ENCODE measurements at places on chromosomes 4 and X.
A peak's percentile ranks its signal among the peaks of the same experiment; 100 is the strongest.

DNA sequence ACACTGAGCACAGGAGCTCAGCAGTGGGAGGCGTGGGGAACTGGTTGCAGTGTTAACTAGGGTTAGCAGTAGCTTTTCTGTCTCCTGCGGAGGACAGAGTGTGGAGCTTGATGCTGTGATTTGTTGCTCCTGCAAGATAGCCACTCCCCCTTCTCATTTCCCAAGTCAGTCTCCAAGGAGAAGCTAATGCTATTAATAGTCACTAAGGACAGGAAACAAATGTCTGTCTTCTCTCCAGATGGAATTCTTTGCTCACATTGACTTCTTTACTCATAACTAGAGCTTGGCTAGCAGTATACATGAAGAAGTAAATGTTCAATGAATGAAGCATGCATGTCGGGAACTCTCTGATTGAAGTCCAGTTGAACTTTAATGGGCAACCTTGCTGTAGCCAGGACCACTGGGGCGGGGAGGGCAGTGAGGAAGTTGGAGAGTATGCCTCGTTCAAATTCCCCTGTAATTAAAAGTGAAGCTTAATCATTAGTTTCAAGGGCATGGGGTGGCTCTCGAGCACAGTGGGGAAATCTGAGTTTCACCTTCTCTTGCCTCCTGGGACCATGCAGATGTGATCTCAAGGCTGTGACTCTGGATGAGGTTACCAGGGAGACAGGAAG lies 156.6 kb upstream of the SCML1 start:
- no peak for DNase-seq

GRCh38 chr4:163473576-163473975 lies at the start of gene TKTL2:
TSS of gene TKTL2 (minus strand) at chr4:163473754. CDS start at chr4:163473734, 20 bp downstream.
- no peak for DNase-seq

- no peak for DNase-seq
Measured at GRCh38 chr4:172105918-172106317, 292.7 kb downstream of the GALNTL6 start.

- no peak for DNase-seq
Measured at GRCh38 chr4:146165221-146165620, 10.3 kb upstream of the LSM6 start.

DNA sequence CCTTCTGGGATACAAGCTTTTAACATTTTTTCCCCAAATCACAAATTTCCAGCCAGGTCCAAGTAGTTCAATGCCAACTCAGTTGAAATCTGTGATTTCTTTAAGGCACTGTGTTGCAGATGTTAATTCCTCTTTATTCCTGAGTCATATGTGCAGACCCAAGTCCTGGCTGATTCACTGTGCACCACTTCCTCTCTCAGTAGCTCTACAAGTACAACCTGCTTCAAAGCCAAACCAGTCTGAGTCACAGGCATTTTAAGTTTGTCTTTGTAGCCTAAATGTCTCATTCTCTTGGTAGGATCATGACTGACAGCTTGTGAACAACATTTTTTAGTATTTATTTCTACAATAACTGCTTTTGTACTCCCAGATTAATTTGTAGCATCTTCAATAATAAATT lies 165.6 kb upstream of the S100G start:
- DNase-seq = no peak

- DNase-seq = no peak
Measured at GRCh38 chrX:102658556-102658955, 7.3 kb downstream of the GPRASP1 start.

DNA sequence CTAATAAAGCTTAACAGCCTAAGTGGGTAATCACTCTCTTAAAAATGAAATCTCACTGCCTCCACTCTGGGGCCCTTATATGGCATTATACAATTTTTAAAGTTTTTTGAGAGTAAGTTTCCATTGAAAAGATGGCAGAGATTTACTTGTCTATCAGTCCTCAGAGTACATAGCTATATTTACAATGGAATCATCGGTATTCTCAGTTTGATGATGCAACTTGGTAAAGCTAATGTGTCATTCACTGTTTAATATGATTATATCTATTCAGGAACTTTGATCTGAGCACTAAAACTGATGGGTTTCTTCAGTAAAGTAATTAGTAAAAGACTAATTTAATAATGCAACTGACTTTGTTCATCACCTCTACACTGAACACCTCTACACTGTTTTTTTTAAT lies 51.6 kb downstream of the CT47B1 start:
- DNase-seq = no peak

GRCh38 chrX:54640103-54640690 lies 110.2 kb downstream of the GNL3L start:
- no peak for DNase-seq

GRCh38 chrX:55008571-55009358 lies 8.6 kb downstream of the APEX2 start:
- DNase-seq = no peak

DNA sequence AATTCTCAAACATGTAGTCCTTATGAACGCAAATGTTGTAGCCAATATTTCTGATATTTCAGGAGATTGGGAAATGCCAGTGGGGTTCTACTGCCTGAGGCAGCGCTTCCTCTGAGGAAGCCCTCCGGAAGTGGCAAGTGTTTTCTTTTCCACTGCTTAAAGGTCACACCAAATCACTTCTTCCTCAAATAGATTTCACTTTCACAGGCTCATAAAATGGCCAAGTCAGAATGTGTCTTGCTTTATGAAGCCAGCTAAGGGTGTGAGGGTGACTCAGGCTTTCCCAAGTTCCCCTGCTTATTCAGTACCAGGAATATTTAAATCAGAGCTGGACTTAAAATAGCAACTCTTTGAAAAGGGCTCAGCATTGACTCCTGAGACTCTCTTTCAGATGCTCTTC lies 514.2 kb upstream of the DIPK2B start:
- DNase-seq = no peak

GRCh38 chr4:42396752-42397634 lies at the start of gene SHISA3:
TSS of gene SHISA3 (plus strand) at chr4:42397488. CDS start at chr4:42398057, 569 bp downstream.
- peak; percentile 51 for DNase-seq

- DNase-seq = no peak
Measured at GRCh38 chrX:20399728-20400414, 133.2 kb upstream of the RPS6KA3 start.

DNA sequence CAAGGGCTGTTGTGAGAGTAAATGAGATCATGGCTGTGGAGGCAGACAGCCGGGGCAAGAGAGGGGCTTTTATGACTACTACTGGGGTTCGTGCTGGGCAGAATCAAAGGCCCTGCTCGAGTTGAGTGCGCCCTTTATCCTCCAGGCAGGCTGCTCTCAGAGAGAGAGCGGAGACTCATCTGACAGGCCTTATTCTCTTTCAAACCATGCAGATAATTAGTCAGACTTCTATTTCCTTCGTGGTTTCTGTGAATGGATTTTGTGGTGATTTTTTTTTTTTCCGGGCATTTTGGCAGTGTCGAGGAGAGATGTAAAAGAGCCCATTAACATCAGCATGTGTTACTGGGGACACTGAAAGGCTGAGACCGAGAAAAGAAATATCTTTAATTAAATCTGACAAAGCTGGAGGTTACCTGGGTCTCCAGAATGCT lies 73.6 kb downstream of the MED28 start:
- no peak for DNase-seq

DNA sequence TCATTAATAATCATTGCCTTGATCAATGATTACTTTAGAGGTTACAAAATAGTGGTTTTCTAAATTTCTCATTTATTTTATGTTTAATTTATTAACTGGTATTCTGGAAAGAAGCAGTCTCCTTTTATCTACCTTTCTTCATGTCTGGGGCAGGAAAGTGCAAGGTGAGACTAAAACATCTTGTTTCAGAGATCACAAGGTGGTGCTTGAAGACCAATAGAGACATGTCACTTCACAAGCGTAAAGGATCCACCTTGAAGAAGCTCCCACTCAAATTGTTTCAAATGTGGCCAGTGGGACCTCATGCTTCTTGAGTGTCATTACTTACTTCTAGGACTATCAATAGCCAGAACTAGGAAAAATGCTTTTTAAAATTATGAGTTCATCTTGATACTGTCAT lies 1568.7 kb downstream of the RPA4 start:
- no peak for DNase-seq

- no peak for DNase-seq
Measured at GRCh38 chr4:18318682-18319388, 297.3 kb upstream of the LCORL start.

GRCh38 chr4:126708716-126709115 lies 924.0 kb upstream of the INTU start:
- no peak for DNase-seq

- DNase-seq = no peak
Measured at GRCh38 chrX:107293056-107293455, 86.6 kb downstream of the DNAAF6 start.

GRCh38 chr4:119014658-119015057 lies 121.0 kb upstream of the MYOZ2 start:
- DNase-seq = no peak

DNA sequence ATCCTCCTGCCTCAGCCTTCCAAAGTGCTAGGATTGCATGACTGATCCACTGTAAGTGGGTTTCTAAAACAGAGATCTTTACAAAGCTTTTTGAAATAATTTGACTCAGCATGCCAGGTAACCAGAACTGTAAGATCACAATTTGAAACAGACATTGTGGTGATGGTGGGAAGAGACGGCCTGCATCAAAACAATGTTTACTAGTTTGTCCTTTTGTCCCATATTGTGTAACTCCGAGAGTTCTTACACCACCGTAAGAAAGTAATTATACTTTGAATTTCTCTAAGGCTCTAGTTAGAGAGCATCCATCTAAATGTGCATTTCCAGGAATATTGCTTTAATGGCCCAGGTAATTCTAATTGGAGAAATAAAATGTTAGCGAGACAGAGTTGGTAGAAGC lies 594 bp upstream of the ARHGAP24 start:
- DNase-seq = no peak

DNA sequence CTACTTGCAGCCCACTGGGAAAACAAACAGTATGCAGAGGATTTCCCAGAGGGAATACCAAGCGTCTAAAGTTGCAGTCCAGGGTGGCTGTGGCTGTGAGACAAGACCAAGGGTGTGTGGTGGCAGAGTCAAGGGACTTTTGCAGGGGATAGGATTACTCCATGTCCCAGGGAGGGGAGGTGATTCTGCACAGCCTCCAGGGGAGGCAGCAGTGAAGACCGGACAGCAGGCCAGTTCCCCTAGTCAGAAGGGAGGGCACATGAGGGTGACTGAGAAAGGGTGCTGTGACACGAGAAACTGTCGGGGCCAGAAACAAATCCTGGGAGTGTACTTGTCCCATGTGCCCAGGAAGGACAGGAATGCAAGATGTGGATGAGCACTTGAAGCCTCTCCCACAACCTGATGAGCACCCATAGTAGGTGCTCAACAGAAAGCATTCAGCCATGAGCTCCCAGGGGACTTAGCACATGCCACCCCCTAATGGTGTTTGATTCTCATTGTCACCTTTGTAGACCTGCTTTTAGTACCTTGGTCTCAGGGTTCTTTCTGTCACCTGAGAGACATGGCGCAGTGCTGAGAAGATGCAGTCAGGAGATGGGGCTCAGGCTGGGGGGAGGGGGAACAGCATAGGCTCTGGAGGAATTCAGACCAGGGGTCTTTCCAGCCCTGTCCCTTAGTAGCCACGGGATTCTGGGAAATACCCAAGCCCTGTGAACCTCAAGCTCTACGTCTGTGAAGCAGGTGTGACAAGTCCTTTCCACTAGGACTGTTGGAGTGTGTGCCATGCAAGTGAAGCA lies 18.1 kb upstream of the HSFX3 start:
- no peak for DNase-seq

- no peak for DNase-seq
Measured at GRCh38 chr4:121182296-121182695, 18.2 kb upstream of the TNIP3 start.

DNA sequence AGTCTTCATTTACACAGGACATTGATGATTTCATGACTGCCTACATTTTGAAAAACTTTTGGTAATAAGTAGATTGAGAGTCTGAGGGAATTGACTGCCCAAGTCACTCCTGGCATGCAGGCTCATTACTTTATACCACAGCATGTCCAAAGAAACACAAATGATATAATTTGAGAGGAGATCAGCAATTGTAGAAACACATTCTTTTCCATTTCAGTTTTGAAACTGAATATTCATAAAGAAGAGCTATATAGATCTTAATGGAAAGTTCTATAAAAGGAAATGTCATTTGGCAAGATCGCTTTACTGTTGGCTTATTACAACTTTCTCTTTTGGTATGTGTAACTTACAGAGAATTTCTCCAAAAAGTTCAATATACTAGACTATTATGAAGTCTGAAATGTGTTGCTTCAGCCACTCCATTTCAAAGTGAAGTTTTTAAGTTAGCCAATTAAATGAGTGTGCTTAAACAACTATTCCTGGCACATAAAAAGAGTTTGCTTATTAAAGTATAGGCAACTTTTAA lies 158.0 kb downstream of the ARAP2 start:
- no peak for DNase-seq

DNA sequence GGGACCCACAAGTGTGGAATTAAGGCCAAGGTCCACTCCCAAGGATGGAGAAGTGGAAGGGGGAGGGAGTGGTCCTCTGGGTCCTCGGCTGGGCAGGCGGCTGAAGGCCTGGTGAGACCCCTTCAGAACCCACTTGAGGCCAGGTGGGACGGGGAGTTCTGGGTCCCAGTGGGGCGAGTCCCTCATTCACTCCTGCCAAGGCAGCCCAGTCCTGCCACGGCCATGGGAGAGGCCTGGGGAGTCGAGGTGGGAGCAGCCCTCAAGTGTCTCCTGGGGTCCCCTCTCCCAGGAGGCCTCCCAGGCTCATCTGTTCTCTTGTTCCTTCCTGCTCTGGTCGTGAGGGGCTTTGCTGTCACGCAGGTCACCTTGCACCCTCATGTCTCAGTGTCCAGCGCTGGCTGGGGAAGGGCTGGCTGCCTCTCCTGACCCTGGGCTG lies 6.1 kb upstream of the SH3BP2 start:
- DNase-seq = no peak

DNA sequence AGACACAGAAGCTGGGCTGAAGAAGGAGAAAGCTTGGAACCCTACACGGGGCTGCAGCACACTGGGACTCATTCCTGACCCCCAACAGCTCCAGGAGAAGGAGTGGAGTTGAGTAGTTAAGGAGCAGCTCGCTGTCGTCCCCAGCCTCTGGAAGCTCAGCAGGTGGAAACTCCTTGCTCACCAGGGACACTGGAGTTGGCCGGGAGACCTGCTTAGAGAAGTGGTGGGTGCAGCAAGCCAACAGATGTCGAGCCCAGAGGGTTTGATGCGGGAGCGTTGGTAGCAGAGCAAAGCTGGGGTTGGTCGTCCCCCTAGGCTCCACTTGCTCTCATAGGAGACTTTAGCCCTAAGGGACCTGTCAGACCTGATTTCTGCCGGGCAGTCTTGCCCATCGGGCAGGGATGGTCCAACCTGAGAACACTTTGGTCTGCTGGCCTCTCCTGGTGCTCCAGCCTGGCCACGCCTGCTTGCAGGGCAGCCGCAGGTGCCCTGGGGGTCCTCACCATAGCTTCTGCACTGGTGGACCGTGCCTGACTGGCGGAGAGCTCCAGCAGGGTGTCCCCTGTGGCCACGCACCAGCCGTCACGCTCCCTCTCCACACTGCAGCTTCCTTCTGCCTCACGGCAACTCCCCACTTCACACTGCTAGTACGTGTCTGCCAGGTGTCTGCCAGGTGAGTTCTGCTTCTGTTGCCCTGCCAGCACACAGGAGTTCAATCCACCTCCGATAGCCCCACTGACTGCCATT lies 353.7 kb downstream of the GASK1B start:
- no peak for DNase-seq
